Cortex of kidney (tissue), 1 donor: ENCODE measurements at places on chromosomes 5 and 9.

- DNase-seq = no peak
These were observed 54.8 kb downstream of the DAB2IP start for GRCh38 chr9:121706149-121706750.

GRCh38 chr9:108386032-108386431 is 469.8 kb downstream of the ACTL7B start:
- DNase-seq = no peak

- DNase-seq = no peak
These were observed 222.9 kb upstream of the ANKRD55 start for GRCh38 chr5:56456002-56456401.

DNA sequence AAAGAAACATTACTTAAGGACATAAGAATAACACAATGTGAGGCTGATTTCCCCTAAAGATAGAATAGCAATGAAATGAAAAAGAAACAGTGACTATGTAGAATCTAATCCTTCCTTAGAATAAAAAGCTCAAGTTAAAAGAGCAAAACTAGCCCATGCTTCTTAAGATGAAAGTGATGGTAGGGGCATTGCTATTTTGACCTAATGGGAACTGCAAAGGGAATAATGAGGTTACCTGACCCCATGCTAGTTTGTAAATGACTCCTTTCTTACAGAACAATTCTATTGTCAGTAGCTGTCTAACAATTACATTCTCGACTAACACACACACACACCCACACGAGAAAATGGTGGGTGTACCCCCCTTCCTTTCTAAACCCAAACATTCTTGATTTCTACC is 575.8 kb downstream of the CSNK1G3 start:
- DNase-seq = no peak

- no peak for DNase-seq
These were observed 8.4 kb downstream of the PCYOX1L start for GRCh38 chr5:149366169-149366729.

GRCh38 chr5:32625547-32625946 is 40.2 kb downstream of the SUB1 start:
- DNase-seq = no peak

- DNase-seq = no peak
These were observed 30.4 kb downstream of the RASGRF2 start for GRCh38 chr5:80990527-80990926.

DNA sequence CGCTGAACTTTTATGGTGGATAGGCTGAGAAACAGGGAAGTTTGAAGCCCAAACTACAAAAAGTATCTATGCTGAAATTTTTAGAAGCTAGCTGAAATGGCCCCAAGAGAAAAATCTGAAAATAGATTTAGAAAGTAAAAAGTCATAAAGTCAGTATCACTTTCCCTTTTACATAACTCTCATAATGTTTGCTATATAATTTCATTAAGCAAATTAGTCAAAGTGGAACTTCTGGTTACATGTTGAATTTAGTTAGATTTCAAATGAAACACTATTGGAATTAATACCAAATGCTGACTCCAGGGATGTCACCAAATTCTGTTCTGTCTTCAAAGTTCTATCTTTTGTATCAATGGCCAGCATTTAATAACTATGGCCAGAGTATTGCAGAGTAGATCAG is 126.9 kb downstream of the TTC39B start:
- no peak for DNase-seq

DNA sequence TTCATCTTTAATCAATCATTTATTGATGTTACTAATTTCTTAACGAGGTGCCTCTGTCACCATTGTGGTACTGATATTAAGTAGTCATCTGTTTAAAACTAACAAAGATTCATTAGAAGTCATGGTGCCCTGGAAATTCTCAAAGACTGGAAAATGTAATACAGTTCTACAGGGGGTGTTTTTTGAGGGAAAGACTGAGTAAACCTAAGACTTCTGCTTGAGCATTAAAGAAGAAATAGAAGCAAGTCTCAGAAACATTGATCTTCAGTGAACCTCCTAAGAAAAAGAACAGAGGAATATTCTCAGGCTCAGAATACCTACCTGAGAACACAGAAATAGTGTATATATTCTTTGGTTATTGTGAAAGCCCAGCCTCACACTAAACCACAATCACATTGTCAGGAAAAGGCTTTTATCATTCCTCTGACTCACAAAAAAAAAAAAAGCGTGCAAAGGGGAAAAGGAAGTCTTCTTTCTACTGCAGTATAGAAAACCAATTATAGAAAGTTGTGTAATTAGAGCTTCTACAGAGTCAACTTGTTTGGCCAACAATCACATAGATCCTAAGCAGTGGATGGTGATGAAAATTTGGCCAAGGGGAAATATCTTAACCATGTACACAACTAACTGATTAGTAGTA is 60.8 kb downstream of the HINT1 start:
- no peak for DNase-seq
